ENCODE measurements at places on chromosomes 2 and 18. TPM values are rescaled to one million over a fixed set of nuclear protein-coding genes. Genes with fewer than 3 reads are reported as not detected.

The ZSWIM2 gene
- not detected for total RNA-seq

The GNAL gene
- total RNA-seq = 20.4 TPM

The KCNG3 gene
- 0.07 TPM for total RNA-seq

The RPIA gene
- 30.8 TPM for total RNA-seq

The TTN gene
- under 0.01 TPM for total RNA-seq

The GCFC2 gene
- 24.6 TPM for total RNA-seq

The MARCO gene
- total RNA-seq = not detected

The PLEK gene
- total RNA-seq = not detected

The UGT1A10 gene
- not detected for total RNA-seq
